Umbilical cord (tissue), 2 donors: ENCODE measurements at places on chromosomes 12 and 14. TPM values are rescaled to one million over a fixed set of nuclear protein-coding genes. Genes with fewer than 3 reads are reported as not detected.

IQSEC3 gene
- total RNA-seq: 7.7 TPM

DNA sequence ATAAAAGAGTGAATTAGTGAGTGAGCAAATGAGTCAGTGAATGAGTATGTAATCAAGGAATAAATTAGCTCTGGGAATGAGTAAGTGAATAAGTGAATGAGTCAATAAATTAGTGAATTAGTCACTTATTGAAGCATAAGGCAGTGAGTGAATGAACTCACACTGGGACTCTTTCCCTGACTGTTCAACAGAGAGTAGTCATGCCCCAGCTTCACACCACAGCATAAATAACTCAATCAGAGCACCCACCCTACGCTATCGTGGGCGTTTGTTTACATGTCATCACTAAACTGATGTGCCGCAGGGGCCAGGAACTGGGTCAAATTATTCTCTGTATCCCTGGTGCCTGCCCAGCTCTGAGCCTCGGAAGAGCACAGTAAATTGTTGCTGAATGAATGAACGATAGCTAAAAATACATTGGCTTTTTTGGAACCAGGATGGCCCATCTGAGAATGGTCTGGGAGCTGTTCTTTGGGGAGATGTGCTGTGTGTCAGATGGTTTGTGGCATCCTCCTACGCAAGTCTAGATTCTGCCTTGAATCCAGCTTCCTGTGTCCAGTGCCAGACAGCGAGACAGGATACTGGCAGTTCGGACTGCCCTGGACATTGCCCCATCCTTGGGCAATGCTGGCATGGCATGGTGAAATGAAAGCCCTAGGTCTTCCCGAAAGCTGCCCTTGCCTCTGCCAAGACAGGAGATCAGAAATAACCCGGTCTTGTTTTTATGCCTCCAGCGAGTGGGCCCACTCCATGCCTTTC lies 98.0 kb upstream of the RTL1 start:
- DNase-seq: no peak

- DNase-seq: no peak
Observed at GRCh38 chr14:95585953-95586620, 51.2 kb downstream of the GLRX5 start.

- DNase-seq: no peak
Observed at GRCh38 chr12:31496257-31496656, 94.7 kb downstream of the DENND5B start.

GRCh38 chr12:12180136-12180535 lies 86.7 kb downstream of the LRP6 start:
- no peak for DNase-seq

- no peak for DNase-seq
Observed at GRCh38 chr14:54220704-54221431, 175.9 kb upstream of the CDKN3 start.
